Uterus (tissue), 4 donors: ENCODE measurements at places on chromosomes 5 and 9. TPM values are rescaled to one million over a fixed set of nuclear protein-coding genes. Genes with fewer than 3 reads are reported as not detected.
A peak's percentile ranks its signal among the peaks of the same experiment; 100 is the strongest.

GLRA1 gene
- total RNA-seq = not detected

SLCO6A1 gene
- total RNA-seq = not detected

DPP7 gene
- total RNA-seq = 23.2 TPM

PCDHA3 gene
- 1.8 TPM for total RNA-seq

CDH12 gene
- not detected for total RNA-seq

FAM200C gene
- 6.1 TPM for total RNA-seq

NUTM2G gene
- not detected for total RNA-seq

FAT2 gene
- total RNA-seq = 0.12 TPM

ABCA1 gene
- 43.3 TPM for total RNA-seq

THBS4 gene
- 5.3 TPM for total RNA-seq

FBN2 gene
- 1.0 TPM for total RNA-seq

GRCh38 chr9:101212661-101213060 is 172.1 kb downstream of the BAAT start:
- DNase-seq = no peak

DNA sequence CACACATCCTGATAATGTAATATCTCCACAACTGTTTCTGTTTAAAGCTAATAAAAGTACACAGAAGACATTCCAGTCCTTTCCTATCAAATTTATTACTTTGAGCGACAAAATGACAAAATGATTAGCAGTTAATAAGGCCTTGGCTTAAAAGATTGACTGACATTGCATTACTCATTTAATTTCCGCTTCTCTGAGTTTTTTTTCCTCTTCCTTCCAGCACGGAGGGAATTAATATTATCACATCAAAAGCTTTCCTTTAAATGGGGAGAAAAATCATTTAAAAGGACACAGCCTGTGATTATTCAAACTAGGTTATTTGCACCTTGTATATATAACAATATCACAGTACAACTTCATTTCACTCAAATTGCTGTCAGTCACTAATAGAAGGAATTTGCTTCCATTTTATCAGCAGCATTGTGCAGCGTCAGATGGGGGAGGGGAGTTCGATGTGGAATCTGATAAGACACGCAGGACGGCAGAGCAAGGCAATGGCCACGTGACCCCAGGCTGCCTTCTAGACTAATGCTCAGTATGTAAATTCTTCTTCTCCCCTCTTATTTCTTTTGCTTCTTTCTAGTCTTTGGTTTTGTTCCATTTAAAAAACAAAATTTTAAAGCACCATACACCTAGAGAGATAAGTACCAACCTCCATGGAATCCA is 400.5 kb downstream of the IRX1 start:
- DNase-seq = no peak

DNA sequence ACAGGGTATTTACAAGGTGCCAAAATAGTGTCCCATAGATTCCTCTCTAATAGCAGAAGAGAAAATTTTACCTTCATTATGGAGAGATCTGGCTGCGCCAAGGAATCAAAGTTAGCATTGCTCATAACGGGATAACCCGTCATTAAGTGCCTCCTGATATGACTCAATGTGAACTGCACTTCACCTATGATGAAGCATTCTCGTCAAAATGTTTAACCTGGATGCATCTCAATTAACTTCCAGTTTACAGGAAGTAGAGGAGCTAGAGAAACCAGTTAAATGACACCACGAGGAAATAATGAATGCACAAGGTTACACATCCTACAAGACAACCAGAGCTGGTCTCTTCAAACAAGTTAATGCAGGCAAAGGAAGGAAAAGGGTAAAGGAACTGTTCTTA is 17.2 kb downstream of the FBXW11 start:
- DNase-seq = no peak

DNA sequence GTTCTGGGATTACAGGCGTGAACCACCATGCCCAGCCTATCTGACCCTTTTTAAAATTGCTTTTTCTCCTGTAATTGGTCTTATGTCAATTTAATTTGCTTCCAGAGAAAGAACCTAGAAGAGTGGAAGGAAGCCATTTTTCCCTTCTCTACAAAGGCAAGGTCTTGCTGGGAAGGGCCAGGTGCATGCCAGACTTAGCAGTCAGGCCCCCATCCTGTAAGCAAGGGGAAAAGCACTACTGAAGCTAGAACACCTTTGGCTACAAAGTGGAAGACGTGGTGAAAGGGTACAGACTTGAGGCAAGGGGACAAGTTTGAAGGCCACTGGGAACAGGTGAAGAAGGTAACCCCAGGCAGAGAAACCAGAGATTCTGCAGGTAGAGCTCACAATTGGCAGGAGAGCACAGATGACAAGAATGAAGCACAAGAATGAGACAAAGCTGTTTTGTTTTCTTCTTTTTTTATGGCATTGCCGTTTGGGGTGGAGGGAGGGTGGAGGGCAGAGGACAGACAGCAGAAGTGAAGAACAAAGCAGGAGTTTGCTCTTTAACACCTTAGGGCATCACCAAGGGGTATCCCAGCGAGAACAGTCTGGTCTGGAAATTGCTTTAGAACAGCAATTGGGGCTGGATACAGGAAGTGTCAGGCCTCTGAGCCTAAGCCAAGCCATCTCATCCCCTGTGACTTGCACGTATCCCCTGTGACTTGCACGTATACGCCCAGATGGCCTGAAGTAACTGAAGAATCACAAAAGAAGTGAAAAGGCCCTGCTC is 72.9 kb downstream of the SERINC5 start:
- DNase-seq = no peak

GRCh38 chr5:177409043-177409801 is at the start of gene F12:
Gene F12 (minus strand): TSS chr5:177409564. CDS start chr5:177409527, 37 bp downstream.
- DNase-seq = no peak

DNA sequence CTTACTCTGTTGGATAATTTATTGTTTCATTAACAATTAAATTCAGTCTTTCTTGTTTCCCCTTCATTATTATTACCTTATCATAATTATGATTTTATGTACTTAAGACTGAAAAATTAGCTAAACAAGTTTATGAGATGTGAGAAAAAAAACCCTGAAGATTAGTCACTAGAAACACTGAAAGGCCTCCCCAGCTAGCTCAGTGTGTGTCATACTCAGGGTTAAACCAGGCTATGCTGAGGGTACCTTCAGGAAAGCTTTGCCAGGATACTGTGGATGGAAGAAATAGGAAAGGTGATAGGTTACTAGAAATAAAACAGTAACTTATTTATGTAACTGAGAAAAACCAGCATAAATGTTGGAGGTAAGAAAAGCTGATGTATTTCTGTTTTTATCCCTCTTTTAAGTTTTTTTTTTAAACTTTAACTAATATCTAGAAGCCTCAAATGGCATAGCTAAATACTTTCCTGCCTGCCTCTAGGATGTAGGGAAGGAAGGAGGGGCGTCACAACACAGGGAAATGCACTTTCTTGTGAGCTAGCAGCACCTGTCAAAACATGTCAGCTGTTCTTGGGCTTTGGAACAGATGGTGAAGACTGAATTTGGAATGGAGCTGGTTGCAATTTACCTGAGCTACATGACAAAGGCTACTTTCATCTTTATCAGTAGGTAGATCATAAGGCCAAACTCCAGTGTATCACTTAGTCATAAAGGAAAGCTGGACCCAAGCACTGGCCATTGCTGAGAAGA is 24.2 kb downstream of the NMRK1 start:
- DNase-seq = no peak

DNA sequence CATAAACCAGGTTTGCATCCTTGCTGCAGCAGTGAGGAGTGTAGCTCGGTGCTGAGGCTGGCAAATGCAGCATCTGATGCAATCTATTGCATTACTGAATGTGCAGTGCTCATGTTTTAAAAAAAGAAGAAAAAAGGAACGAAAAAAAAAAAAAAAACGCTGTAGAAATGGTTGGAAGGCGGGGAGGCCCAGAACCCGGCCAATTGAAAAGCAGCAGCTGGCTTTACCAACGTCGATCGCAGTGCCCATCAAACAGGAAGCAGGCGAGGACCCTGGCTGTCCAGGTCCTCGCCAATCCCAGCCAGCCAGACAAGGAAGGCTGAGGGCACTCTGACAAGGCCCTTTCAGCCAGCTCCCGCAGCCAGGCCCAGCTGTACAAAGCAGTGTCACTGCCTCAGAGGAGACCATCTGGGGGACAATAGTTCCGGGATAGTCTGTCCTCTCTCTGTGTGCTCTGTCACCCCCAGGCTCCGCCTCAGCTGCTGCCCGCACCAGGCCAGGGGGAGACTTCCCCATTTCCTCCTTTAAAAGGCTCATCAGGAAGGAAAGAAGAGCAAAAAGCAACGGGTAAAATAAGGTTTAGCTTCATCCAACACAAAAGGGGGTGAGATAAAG is 21.8 kb upstream of the CPEB4 start:
- DNase-seq = no peak

DNA sequence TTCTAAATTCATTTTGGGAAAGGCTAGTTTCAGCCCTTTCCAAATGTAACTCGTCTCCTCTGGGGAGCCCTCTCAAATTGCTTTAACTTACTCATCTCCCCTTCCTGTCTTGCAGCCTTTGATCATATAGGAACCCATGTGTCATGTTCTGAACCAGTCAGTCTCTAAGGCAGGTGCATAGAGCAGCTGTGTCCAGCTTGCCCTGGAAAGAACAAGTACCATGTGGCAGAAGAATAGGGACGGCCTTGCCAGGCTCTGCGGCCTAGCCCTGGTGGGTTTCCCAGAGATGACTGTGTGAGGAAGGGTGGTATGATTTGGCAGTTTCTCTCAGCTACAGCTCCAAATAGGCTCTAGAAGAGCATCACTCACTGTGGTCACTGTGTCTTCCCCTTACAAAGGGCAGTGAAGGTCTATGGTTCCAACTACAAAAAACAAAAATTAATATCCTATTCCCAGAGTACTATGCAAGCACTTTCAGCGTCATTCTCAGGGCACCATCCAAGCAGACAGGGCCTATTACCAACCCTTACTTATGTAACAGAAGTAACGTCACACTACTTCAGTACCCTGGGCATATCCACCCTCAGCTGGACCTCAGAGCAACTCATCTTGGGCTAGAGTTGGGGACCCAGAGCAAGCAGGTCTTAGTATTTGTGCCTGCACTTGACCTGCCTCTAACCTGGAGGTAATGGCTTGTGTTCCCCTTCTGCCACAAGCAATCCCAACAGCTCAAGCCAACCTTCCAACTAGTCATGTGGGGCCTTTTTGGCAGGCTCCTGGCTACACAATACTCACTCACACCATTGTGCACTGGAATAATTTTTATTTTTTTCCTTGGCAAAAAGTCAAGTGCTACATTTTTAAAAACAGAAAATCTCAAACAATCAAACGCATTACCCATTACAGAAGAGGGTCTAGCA is 37.2 kb upstream of the UBAP2 start:
- no peak for DNase-seq

DNA sequence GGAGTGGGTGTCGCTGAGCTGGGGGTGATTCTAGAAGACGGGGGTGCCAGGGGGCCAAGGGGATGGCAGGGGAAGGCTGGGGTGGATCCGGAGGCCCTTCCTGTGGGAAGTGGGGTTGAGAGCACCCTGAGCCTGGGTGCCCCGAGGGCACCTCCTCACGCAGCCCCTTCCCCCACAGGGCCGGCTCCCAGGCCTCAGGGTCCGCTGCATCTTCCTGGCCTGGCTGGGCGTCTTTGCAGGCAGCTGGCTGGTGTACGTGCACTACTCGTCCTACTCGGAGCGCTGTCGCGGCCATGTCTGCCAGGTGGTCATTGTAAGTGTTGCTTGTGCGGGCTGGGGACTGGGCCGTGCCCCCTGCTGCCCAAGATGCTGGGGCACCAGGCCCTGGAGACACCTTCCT is 5.0 kb downstream of the DIPK1B start:
- DNase-seq = no peak

DNA sequence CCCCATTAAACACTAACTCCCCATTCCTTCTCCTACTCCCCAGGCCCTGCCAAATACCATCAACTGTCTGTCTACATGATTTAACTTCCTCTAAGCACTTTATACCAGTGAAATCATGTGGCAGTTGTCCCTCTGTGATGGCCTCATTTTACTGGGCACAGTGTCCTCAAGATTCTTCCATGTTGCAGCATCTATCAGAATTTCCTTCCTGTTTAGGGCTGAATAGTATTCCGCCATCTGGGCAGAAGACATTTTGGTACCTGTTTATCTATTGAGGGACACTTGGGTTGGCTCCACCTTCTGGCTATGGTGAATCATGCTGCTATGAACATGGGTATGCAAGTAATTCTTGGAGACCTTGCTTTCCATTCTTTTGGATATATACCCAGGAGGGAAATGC is 59.4 kb upstream of the IRX4 start:
- DNase-seq = no peak

- DNase-seq = no peak
These were observed 47.3 kb upstream of the TRMT10B start for GRCh38 chr9:37706290-37706689.

DNA sequence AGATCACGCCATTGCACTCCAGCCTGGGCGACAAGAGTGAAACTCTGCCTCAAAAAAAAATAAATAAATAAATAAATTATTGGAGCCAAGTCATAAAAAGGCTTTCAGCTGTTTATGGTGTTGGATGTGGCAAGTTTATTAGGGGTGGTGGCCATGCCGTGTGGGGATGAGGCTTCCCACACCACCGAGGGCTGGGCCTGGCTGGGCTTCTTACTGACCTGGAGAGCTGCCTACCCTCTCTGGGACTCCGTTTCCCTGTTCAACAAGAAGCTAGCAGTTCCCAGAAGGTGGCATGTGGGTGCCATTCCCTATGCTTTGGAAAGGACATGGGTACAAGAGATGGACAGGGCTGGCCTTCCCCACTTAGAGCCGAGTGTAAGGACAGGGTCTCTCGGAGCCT is 22.6 kb downstream of the GPRIN1 start:
- no peak for DNase-seq

GRCh38 chr9:79020276-79020675 is 551.5 kb upstream of the TLE4 start:
- no peak for DNase-seq

- DNase-seq = no peak
These were observed 125.7 kb downstream of the NIPBL start for GRCh38 chr5:37002176-37002751.

DNA sequence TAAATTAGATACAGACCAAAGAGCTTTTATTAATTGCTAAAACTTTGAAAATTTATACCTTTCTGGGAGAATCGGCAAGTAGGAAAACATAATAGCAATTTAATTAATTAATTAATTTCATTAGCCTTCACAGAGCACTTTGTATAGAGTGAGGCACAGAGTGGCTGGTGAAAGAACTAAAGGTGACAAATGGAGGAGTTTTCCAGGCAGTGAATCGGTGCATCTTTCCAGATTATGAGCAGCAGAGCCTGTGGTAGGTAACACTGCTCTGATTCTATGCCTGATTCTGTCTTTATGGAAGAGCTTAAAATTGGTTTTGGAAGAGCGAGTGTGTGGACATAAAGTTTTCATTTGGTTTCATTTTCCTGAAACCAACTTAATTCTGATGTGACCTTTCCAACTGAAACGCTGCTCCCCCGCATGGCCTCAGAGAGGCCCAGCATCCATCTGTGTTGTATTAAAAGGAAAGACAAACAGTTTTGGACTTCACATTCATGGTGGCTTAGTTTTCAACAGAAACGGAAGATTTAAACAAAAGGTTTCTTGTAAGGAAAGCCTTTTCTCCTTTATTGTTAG is 188.9 kb upstream of the RPS23 start:
- DNase-seq = peak; percentile 55

DNA sequence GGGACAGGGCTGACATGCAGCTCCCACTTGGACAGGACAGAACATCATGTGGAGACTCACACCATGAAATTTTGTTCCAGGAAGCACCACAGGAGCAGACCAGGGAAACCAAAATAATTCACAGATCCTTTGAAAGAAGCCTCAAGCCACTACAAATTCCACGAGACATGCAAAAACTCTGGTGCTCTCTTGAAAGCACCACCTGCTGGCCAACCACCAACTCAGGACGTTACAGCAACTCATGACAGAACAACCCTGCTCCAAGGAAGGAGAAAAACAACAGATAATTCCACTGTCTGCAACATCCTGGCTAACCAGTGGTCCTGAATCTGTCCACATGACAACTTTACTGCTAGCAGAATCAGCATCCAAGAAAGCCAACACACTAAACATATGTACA is 516.0 kb downstream of the SPATA31D1 start:
- no peak for DNase-seq

GRCh38 chr9:109164042-109164441 is 3.0 kb downstream of the FRRS1L start:
- DNase-seq = no peak
